ENCODE measurements at places on chromosomes 2 and 18. TPM values are rescaled to one million over a fixed set of nuclear protein-coding genes. Genes with fewer than 3 reads are reported as not detected.

The INPP5D gene
- total RNA-seq, result 46.1 TPM

DNA sequence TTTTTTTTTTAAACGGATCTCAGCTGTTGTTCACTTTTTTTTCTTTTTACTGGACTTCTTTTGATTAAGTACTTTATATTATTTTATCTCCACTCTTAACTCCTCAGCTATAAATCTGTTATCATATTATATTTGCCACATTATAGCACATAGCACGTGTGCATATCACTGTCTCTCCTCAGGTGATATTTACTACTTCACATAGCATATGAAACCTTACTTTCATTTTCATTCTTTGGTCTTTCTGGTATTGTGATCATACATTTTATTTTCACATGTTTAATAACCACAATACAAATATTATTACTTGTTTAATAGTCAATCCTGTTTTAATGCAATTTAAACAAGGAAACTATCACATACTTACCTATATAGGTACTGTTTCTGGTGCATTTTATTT, 993.1 kb upstream of the TMEFF2 start:
- no peak for DNase-seq

DNA sequence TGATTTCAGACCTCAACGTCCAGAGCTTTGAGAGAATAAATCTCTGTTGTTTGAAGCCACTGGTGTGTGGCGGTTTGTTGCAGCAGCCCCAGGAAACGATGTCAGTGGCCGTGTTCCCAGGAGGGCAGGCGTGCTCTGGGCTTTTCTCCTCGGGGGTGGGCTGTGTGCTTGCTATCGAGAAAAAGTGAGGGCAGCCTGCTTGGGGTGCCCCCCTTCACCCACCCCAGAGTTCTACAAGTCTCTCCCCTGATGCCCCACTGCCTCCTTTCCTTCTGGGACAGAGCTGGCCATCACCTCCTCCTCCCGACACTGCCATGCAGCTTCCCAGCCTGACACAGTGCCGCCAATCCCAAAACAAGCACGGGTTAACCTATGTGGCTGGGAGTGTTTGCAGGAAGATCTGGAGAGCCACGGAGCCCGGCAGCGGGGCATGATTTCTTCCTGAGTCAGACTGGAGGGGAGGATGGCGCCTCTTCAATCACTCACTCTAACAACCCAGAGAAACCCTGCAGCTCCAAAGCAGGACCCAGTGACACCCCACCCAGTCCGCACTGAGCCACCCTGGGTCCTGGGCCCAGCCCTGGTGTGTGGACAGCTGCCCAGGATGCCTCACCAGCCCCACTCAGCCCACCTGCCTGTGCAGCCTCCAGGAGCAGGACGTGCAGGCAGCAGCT, 213.7 kb upstream of the RAB6C start:
- DNase-seq, result no peak

DNA sequence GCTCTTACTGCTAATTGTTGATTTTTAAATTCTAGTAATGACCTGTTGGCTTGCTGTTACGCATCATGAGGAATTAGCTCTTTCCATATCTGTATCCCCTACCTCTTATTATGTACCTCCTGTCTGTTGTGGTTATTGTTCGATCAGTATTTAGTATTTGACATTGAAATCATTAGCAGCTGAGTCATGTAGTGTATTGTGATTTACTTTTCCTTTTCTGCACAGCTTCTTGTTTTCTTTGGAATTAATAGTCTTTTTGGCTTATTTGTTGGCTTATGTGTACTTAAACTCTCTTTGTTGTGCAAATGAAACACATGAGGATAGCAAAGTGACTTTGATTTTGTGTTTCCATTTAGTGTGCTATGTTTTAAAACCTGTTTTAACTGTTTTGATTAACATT, 4.3 kb downstream of the EPB41L5 start:
- DNase-seq, result no peak

- DNase-seq, result peak; percentile 84
Observed at GRCh38 chr2:220228310-220229006, 601.0 kb downstream of the SLC4A3 start.

DNA sequence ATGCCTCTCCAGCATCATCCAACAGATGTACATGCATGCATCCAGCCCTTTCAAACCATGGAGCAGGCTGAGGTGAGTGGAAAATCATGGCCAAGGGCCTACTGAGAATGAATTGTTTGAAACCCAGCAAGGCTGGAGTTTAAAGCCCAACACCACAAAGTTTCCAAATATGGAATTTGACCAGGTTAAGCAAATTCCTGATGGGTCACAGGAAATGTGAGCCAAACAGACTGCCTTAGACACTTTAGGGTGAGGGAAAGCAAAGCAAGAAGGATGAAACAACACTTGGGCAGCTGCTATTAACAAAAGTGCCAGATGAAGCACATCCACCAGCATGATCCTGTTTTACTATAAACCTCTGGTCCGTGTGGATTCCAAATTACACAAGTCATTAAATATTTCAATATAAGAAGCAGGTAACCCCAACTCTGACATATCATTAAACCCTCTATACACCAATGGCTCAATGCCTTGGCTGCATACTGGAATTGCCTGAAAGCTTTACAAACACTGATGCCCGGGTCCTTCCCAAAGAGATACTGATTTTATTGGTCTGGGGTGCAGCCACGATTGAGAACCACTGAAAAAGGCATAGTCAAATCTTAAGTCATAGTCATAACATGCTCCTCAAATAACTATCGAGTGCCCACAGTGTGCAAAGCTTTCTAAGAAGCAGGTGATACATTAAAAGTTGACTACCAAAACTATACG, 9.1 kb downstream of the KLF7 start:
- no peak for DNase-seq

- no peak for DNase-seq
Observed at GRCh38 chr2:134233728-134234136, 20.1 kb upstream of the MGAT5 start.

DNA sequence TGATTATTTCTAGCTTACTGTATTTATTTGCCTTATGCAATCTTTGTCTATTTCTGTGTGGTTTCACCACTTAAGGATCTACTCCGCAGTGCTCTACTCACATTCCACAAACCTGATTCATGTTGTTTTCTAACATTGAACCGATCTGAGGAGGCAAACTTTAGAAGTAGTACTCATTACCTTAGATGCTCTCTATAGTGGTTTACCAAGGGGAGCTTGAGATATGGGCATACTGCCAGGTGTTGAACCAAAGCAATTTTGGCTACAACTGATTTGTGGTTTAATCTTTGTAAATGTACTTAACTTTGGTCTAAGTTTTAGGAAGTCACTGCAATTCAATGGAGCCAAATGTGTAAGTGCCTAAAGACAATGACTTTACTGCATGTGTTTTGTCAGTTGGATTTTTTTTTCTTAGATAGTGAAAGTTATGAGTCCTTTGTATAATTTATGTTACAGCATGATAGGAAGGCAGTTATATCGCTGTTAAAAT, 50.1 kb downstream of the MAP2 start:
- DNase-seq, result peak; percentile 93

The IL1RL2 gene
- total RNA-seq, result not detected

The ESPNL gene
- total RNA-seq, result not detected

The EMILIN1 gene
- total RNA-seq, result 0.21 TPM

All from MCF 10A (cell line).